ENCODE measurements at places on chromosomes 3 and 15.

GRCh38 chr3:60552581-60552980 is 698.7 kb downstream of the FHIT start:
- no peaks in the 10 kb centered on the region for H3K27me3 ChIP-seq
- no peak overlapping the region for H3K27ac ChIP-seq
- H3K4me1 ChIP-seq = no peaks in the 10 kb centered on the region

DNA sequence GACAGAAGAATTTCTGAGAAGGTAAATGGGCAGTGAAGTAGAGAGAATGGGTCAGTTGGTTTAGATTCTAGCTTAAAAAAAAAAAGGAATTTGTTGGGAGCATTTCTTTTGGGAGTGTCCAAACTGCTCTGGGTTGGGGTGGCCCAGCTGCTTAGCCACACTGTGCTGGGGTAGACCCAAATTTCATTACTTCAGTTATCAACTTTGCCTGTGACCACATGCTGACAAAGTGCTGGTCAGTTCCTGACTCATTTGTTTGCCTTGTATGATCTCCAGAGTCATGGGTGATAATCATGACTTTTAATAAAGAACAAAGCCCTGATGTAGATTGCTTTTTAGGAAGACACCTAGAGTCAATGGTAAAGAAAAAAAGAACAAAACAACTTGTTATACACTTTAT is 121.5 kb upstream of the FGF7 start:
- no peaks in the 10 kb centered on the region for H3K27me3 ChIP-seq
- H3K36me3 ChIP-seq = peaks cover 25% of the 10 kb centered on the region
- no peak overlapping the region for H3K4me3 ChIP-seq
- no peaks in the 10 kb centered on the region for H3K4me1 ChIP-seq
- no peak overlapping the region for H3K27ac ChIP-seq
- no peak for DNase-seq

DNA sequence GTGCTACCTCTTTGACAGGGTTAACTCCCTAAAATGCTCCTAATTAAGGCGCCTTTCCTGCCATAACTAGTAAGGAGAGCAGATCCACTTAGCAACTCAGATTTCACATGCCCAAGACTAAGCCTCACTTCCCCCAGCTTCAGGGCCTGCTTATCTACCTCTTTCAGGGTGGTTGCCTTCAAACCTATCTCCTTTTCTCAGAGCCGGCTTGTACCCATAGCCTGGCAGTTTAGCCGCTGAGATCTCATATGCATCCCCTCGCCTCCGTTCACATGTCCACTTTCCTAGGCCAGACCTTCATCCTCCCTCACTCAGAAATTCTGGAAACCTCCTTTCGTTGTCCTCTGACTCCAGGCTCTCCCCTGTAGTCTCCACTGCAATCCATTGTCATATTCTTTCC is 1.0 kb upstream of the FSTL1 start:
- no peak overlapping the region for H3K27ac ChIP-seq
- H3K27me3 ChIP-seq = peaks cover 68% of the 10 kb centered on the region
- H3K4me3 ChIP-seq = no peak overlapping the region
- peaks cover 4% of the 10 kb centered on the region for H3K4me1 ChIP-seq

GRCh38 chr3:37096975-37097374 is 77.4 kb downstream of the LRRFIP2 start:
- peaks cover 9% of the 10 kb centered on the region for H3K36me3 ChIP-seq
- no peak overlapping the region for H3K4me3 ChIP-seq
- no peak overlapping the region for H3K27ac ChIP-seq
- no peak for DNase-seq
- H3K27me3 ChIP-seq = no peaks in the 10 kb centered on the region
- H3K4me1 ChIP-seq = no peaks in the 10 kb centered on the region

DNA sequence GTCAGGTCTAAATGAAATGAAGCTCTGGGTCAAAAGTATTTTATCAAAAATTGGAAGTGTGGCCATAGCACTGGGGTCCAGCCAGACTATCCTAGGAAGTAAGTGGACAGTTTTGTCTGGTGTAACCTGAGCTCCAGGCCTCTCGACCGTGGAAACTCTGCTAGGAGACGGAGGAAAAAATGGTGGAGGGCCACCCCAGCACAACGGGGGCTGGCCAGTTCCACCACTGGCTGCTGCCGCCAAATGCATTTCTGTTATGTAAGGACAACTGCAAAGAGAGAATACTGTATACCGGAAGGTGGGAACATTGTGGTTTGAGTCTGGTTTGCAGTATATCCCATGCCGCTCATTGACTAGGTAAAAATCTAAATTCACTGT is 235.7 kb downstream of the GREM1 start:
- H3K27me3 ChIP-seq = peaks cover 6% of the 10 kb centered on the region
- H3K36me3 ChIP-seq = no peaks in the 10 kb centered on the region
- no peak for DNase-seq
- H3K4me3 ChIP-seq = no peak overlapping the region
- no peak overlapping the region for H3K27ac ChIP-seq

DNA sequence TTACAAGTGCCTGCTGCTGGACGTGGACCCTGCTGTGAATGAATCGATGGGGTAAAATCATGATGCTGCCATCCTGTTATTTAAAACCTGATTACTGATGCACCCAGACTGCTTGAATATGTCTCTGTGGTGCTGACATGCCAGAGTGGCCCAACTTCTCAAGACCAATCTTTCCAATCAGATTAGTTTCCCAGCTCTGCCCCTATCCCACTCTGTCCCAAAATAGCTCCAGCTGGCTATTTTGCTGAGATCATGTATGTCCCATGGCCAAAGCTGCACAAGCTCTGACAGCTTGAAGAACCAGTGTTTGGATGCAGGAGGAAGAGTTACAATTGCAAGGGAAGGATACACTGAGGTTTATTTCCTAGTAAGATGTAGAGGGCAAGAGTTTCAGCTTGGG is 153.6 kb downstream of the TMEM108 start:
- no peak overlapping the region for H3K27ac ChIP-seq
- no peak overlapping the region for H3K4me3 ChIP-seq
- H3K27me3 ChIP-seq = no peaks in the 10 kb centered on the region
- no peaks in the 10 kb centered on the region for H3K4me1 ChIP-seq
- DNase-seq = no peak
